Keratinocyte (primary cell): ENCODE measurements at places on chromosomes 5 and 9.
A peak's percentile ranks its signal among the peaks of the same experiment; 100 is the strongest.

DNA sequence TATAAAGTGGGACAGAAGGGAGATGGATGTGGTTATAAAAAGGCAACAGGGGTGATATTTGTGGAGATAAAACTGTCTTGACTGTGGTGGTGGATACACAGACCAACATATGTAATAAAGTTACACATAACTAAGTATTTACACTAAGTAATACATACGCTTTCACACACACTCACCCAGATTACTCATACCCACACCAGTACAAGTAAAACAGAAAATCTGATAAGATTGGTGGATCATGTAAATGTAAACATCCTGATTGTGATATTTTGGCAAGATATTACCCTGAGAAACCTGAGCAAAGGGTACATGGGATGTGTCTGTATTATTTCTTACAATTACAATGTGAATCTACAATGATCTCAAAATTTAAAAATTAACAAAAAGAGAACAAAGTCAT is 53.3 kb upstream of the SLIT3 start:
- no peak for DNase-seq

DNA sequence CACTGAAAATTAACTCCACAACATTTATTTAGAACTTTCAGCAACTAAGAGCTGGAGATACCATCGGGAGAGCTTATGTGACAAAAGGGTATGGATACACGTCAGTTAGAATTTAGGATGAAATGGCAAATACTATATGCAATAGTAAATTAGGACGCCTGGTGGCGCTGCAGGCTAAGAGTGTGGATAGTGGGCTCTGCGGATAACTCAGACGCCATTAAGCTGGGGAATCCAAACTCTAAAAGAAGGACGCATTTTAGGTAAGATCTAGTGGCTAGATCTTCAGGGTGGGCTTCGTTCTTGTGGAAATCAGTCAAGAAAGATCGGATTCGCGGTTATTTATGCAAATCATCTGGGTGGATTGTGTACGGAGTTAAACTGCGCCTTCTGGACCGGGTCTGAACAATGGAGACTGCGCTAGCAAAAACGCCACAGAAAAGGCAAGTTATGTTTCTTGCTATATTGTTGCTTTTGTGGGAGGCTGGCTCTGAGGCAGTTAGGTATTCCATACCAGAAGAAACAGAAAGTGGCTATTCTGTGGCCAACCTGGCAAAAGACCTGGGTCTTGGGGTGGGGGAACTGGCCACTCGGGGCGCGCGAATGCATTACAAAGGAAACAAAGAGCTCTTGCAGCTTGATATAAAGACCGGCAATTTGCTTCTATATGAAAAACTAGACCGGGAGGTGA is at the start of gene PCDHB5:
TSS of gene PCDHB5 (plus strand) at position 177 of the 688 bp plus-strand sequence. CDS start at position 406, 229 bp downstream.
- no peak for DNase-seq

- DNase-seq, result no peak
Measured at GRCh38 chr9:111661802-111662521, 557 bp downstream of the GNG10 start.

DNA sequence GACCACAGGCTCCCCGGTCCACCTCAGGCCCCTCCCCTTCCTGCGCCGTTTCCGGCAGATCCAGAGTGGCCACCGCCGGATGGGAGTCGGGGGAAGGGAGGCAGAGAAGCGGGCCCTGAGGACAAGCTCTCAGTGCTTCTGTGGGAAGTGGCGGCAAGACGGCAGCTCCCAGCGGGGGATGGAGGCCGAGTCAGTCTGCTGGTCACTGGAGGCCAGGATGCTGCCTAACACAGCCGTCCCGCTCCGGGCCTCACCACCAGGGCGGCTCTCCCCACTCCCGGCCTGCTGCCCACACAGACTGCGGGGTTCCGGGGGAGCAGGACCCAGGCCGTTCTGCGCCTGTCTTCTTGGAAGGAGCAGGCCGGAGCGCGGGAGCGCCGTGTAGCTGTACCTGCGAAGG is 31.4 kb downstream of the FXN start:
- DNase-seq, result no peak

DNA sequence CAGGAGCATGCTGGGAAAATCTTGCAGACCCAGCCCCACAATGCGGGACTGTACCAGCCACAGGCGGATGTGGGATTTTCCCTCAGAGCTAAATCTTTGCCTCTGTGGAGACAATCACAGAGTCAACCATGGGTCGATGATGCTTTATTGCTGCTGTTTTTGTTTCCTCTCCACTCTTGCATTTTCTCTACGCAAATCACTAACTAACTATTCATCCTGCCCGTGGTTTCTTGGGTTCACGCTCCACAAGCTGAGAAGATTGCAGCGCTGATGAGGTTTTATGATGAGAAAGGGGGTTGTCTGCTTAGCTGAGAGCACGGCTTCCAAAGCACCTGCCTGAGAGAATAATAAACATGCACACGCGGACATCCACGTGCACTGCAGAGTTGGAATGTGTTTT is 500.2 kb upstream of the ADAMTS16 start:
- DNase-seq, result no peak

GRCh38 chr5:38018016-38018415 is 178.2 kb upstream of the GDNF start:
- no peak for DNase-seq

DNA sequence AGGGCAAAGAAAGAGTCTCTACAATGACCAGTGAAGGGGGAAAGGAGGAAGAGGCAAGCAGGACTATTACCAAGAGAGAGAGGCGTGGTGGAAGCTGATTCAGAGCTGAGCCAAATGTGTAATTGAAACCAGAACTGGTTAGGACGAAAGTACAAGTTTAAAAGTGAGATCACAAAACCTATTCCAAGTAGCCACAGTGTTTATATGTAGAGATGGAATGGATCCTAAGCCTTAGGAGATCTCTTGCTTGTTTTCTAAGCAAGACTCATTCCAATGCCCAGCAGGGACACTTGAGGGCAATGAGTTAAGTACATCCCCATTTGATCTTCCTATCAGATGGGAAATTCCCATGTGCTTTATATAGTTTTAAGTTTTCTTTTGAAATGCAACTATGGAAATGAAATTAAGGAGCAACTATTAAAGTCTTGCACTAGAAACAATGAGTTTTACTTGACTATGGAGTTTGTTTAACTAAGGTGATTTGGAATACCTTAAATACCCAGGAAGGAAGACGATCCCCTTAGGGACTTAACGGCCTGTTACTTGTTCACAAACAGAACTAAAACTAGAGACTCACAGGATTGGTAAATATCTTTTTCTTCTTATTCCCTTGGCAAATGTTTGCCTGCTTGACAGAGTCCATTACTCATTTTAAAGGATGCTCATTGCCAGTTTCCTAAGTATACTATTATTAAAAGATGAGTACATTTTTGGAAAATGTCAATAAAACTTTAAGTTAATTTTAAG is 51.1 kb upstream of the SNX2 start:
- no peak for DNase-seq

- no peak for DNase-seq
Measured at GRCh38 chr5:177491429-177491945, 5.9 kb downstream of the PDLIM7 start.

- DNase-seq, result no peak
Measured at GRCh38 chr5:1415059-1415425, 30.2 kb downstream of the SLC6A3 start.

DNA sequence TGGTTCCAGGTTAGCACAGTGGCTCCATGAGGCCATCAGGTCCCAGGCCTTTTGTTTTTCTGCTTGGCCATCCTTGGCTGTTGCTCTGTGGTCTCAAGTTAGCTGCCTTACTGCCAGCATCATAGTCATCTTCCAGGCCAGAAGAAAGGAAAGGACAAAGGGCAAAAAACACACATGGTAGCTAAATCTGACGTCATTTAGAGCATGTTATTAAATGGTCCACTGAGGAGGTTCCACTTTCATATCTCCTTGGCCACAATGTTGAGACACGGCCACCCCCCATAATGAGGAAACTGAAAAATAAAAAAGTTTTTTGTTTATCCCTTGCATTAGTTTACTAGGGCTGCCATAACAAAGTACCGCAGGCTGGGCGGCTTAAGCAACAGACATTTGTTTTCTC is 106.4 kb upstream of the NIPBL start:
- DNase-seq, result no peak

DNA sequence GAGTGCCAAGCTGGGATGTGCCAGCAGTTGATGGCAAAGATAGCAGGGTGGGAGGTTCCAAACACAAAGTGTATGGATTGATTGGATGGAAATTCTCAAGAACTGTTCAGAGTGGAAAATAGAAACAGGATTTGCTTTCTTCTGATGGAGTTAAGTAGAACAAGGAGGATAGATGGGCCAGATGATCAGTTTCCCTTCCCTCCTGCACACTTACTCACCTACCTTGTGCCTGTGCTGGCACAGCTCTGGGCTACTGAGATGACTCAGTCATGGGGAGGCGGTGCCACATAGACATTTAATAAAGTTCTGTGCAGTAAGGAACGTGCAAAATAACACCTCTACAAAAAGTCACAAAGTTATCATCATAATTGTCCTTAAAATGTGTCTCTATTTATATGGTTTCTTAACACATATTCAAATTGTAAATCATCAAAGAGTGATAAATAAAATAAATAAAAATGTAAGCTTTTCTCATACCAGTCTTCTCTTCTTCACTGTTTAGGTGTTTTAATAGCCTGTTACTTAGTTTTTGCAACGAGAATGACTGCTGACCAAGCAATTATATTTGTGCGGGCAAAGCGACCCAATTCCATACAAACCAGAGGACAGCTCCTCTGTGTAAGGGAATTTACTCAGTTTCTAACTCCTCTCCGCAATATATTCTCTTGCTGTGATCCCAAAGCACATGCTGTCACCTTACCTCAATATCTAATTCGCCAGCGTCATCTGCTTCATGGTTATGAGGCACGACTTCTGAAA is 12.7 kb downstream of the PTPDC1 start:
- peak; percentile 54 for DNase-seq

GRCh38 chr5:164341056-164341619 is 835.7 kb downstream of the MAT2B start:
- no peak for DNase-seq

- DNase-seq, result no peak
Measured at GRCh38 chr5:102307232-102307631, 11.1 kb upstream of the SLCO4C1 start.

- no peak for DNase-seq
Measured at GRCh38 chr9:128164307-128164885, 4.3 kb downstream of the BBLN start.

DNA sequence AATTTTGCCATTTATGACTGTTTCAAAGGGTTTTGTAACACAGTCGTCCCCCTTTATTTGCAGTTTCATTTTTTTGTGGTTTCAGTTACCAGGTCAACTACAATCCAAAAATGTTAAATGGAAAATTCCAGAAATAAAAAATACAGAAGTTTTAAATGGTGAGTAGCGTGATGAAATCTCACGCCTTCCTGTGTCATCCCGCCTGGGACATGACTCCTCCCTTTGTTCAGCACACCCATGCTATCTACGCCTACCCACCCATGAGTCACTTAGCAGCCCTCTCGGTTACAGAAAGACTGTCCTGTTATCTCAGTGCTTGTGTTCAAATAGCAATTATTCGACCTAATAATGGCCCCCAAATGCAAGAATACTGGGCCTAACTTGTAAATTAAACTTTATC is 765.3 kb upstream of the ADAMTS16 start:
- DNase-seq, result no peak

DNA sequence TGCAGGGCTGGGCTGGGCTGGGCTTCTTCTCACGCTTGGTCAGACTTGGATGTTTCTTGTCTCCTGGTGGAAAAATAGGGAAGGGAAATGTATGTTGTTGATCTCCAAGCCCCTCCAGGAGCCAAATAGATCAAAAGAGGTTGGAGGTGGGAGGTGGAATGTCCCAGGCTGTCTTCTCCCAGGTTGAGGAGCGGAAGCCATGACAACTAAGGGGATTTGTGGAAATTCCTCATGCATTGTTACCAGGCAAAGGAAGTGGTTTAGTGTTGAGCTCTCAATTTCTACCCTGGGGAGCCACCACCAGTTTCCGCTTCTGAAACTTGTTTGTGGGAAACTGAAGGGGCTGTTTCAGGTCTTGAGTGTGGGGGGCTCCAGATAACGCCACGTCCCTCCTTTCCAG is 79.0 kb downstream of the SPRY4 start:
- no peak for DNase-seq

DNA sequence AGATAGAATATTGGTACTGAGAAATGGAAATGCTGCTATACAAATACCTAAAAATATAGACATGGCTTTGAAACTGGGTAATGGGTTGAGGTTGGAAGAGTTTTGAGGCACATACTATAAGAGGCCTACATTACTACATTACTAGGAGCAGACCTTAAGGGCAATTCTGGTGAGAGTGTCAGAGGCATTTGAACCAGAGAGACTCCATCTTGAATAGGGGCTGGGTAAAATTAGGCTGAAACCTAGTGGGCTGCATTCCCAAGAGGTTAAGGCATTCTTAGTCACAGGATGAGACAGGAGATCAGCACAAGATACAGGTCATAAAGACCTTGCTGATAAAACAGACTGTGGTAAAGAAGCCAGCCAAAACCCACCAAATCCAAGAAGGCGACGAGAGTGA is 104.6 kb upstream of the ADRA1B start:
- DNase-seq, result no peak

GRCh38 chr5:150780187-150780692 is 1.7 kb downstream of the SMIM3 start:
- DNase-seq, result peak; percentile 52

DNA sequence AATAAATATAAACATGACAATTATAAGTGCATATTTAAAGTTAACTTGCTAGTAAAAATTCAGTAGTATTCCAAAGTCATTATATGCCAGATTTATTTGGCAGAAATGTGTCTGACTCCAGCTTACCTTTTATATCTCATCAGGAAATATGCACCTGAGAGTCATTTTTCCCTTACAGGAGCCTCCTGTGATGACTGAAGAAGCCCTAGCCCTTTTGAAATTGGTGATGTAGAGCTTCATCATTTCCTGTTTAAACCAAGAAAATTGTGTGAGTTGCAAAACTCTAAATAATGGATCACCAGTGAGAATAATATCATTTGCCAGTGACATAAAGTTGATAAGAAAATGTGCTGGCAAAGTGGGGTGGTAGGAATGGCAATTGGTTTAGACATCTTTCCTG is 42.1 kb upstream of the CTNND2 start:
- DNase-seq, result no peak
